ENCODE measurements at places on chromosomes 11 and 22. TPM values are rescaled to one million over a fixed set of nuclear protein-coding genes. Genes with fewer than 3 reads are reported as not detected.

CCDC81 gene
- polyA plus RNA-seq, result 0.26 TPM

BIRC2 gene
- 26.6 TPM for polyA plus RNA-seq

SLC22A6 gene
- polyA plus RNA-seq, result not detected

ABCC8 gene
- 8.6 TPM for polyA plus RNA-seq

LDLRAD3 gene
- 1.3 TPM for polyA plus RNA-seq

FIBP gene
- polyA plus RNA-seq, result 88.4 TPM

DNA sequence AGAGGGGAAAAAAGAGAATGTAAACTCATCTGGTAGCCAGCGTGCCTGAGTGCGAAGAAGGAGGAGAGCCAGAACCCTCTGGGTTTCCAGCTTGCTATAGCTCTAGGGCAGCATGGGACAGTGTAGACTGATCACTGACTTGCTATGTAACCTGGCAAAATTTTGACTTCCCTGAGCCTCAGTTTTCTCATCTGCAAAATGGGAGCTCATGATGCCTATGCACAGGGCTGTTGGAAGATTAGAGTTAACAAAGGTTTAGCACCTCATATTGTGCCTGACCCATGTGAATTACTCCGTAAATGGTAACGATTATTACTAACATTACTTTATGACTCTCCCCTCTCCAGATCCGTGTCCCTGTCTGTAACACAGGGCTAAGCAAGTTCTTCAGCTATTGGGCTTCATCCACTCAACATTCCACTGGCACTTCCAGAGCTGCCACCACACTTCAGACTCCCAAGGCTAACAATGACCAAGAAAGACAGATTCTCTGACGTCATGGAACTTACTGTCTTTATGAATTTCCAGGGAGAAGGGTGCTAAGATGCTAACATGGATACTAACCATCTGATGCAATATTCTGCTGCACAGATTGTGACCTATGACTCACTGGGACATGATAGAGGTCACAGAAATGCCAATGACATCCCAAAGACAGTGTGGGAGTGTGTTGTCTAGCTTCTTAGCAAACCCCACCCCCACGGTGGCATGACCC, 195.2 kb downstream of the TRIM29 start:
- no peak for DNase-seq
- peaks cover 4% of the 10 kb centered on the region for H3K4me1 ChIP-seq
- H3K27me3 ChIP-seq, result peaks cover 16% of the 10 kb centered on the region

GRCh38 chr11:17954395-17955252, 58.2 kb downstream of the SERGEF start:
- H3K27me3 ChIP-seq, result no peaks in the 10 kb centered on the region
- peaks cover 4% of the 10 kb centered on the region for H3K4me1 ChIP-seq
- no peaks in the 10 kb centered on the region for H3K36me3 ChIP-seq
- no peak for DNase-seq
- H3K27ac ChIP-seq, result no peak overlapping the region

GRCh38 chr11:76212086-76213035, 6.1 kb upstream of the WNT11 start:
- peak; percentile 7 for DNase-seq
- H3K4me3 ChIP-seq, result no peak overlapping the region
- H3K27ac ChIP-seq, result no peak overlapping the region
- H3K36me3 ChIP-seq, result no peaks in the 10 kb centered on the region
- no peaks in the 10 kb centered on the region for H3K27me3 ChIP-seq
- peaks cover 25% of the 10 kb centered on the region for H3K4me1 ChIP-seq

DNA sequence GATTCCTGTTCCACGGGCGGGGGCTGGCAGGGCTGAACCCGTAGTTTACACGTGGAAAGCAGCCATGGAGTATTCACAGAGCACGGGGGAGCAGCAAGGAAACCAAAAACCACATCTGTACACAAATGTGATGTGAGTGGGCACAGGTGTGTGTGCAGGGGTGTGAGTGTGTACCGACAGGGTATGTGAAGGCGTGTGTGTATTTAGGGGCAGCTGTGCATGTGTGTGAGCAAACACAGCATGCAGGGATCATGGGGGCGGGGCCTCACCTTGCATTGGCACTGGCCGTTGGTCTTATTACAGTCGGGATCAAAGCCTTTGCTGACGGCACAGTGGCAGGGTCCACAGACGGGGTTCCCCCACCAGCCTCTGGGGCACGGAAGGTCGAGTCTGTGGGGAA, 58.4 kb downstream of the TRMU start:
- H3K4me1 ChIP-seq, result no peaks in the 10 kb centered on the region
- no peak for DNase-seq
- no peak overlapping the region for H3K4me3 ChIP-seq
- no peaks in the 10 kb centered on the region for H3K36me3 ChIP-seq

GRCh38 chr11:44954051-44954906, 3.6 kb upstream of the TP53I11 start:
- peaks cover 29% of the 10 kb centered on the region for H3K4me1 ChIP-seq
- H3K27ac ChIP-seq, result no peak overlapping the region
- H3K36me3 ChIP-seq, result no peaks in the 10 kb centered on the region
- peaks cover 4% of the 10 kb centered on the region for H3K27me3 ChIP-seq

DNA sequence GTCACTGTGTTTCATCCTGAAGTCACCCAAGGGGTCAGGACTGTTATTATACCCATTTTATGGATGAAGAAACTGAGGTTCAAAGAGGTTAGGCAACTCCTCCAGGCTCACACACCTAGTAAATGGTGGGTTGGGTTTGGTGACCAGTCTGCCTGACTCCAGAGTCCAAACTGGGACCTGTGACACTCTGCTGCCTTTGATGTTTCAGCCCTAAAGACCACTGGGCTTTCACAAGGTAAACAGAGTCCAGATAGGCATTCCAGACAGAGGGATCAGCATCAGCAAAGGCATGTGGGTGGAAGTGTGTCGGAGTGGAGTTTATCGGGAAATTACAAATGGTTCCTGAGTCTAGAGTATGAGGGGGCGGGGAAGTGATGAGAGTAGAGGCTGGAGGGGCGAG, 38.5 kb downstream of the MICAL2 start:
- peaks cover 35% of the 10 kb centered on the region for H3K4me1 ChIP-seq
- H3K4me3 ChIP-seq, result no peak overlapping the region
- H3K27me3 ChIP-seq, result no peaks in the 10 kb centered on the region
- DNase-seq, result no peak
- H3K27ac ChIP-seq, result no peak overlapping the region
- H3K36me3 ChIP-seq, result peaks cover 13% of the 10 kb centered on the region

GRCh38 chr11:58927393-58928106, 11.7 kb upstream of the GLYATL1 start:
- peaks cover 27% of the 10 kb centered on the region for H3K27me3 ChIP-seq
- peaks cover 20% of the 10 kb centered on the region for H3K4me1 ChIP-seq
- no peaks in the 10 kb centered on the region for H3K36me3 ChIP-seq
- no peak overlapping the region for H3K27ac ChIP-seq
- H3K4me3 ChIP-seq, result no peak overlapping the region
